ENCODE measurements at places on chromosomes 3 and 15. TPM values are rescaled to one million over a fixed set of nuclear protein-coding genes. Genes with fewer than 3 reads are reported as not detected.

The HLTF gene
- 13.0 TPM for total RNA-seq

The GNB5 gene
- total RNA-seq = 50.9 TPM

The DAZL gene
- total RNA-seq = not detected

The MYD88 gene
- 24.3 TPM for total RNA-seq

The GTPBP8 gene
- total RNA-seq = 16.6 TPM

The ATP10A gene
- 10.8 TPM for total RNA-seq

The CCDC54 gene
- total RNA-seq = not detected

The PAK2 gene
- total RNA-seq = 37.5 TPM

The STAC gene
- total RNA-seq = 2.1 TPM

The TMC3 gene
- total RNA-seq = not detected

The LDHAL6B gene
- not detected for total RNA-seq

The PIERCE2 gene
- 4.8 TPM for total RNA-seq

The ISLR2 gene
- 0.06 TPM for total RNA-seq

The ZNF662 gene
- not detected for total RNA-seq

The UROC1 gene
- total RNA-seq = not detected

The GABRA5 gene
- 86.0 TPM for total RNA-seq

The IL17RC gene
- 26.8 TPM for total RNA-seq

The KNG1 gene
- total RNA-seq = not detected

The HTR3E gene
- total RNA-seq = not detected

The RTP4 gene
- total RNA-seq = not detected

The MST1R gene
- 5.3 TPM for total RNA-seq

The GPR171 gene
- total RNA-seq = not detected

The C15orf61 gene
- 3.6 TPM for total RNA-seq

The SENP8 gene
- 2.1 TPM for total RNA-seq

The RAB5A gene
- 55.5 TPM for total RNA-seq

The FOXL2 gene
- total RNA-seq = 4.2 TPM

The ROPN1 gene
- total RNA-seq = not detected

The DHFR2 gene
- total RNA-seq = 3.2 TPM

The MCF2L2 gene
- total RNA-seq = 0.26 TPM

The OR5K2 gene
- total RNA-seq = not detected

The NDN gene
- 0.07 TPM for total RNA-seq

The ECT2 gene
- total RNA-seq = 75.6 TPM

The TRH gene
- not detected for total RNA-seq

The SLC35G2 gene
- 24.6 TPM for total RNA-seq

The NUDT16 gene
- total RNA-seq = 11.1 TPM

The PLD1 gene
- total RNA-seq = 8.1 TPM

The BNC1 gene
- 0.98 TPM for total RNA-seq

The SYNPR gene
- total RNA-seq = not detected

The MAPKAPK3 gene
- 29.0 TPM for total RNA-seq

The FES gene
- total RNA-seq = 0.61 TPM

The NEK4 gene
- total RNA-seq = 10.9 TPM

The GABPB1 gene
- 37.3 TPM for total RNA-seq

The SEMA5B gene
- total RNA-seq = 0.16 TPM

The GUCA1C gene
- not detected for total RNA-seq

The STRA6 gene
- total RNA-seq = 66.5 TPM

The WDR49 gene
- not detected for total RNA-seq

The STRIT1 gene
- not detected for total RNA-seq

The CLN6 gene
- total RNA-seq = 86.1 TPM

The GHRL gene
- not detected for total RNA-seq

The XXYLT1 gene
- total RNA-seq = 11.4 TPM

The KIF7 gene
- 4.0 TPM for total RNA-seq

The THAP10 gene
- total RNA-seq = 5.0 TPM

The ACTL6A gene
- total RNA-seq = 57.0 TPM

The ZNF502 gene
- total RNA-seq = 2.2 TPM

The ADCY5 gene
- 0.45 TPM for total RNA-seq
